ENCODE measurements at places on chromosomes 6 and 20.

DNA sequence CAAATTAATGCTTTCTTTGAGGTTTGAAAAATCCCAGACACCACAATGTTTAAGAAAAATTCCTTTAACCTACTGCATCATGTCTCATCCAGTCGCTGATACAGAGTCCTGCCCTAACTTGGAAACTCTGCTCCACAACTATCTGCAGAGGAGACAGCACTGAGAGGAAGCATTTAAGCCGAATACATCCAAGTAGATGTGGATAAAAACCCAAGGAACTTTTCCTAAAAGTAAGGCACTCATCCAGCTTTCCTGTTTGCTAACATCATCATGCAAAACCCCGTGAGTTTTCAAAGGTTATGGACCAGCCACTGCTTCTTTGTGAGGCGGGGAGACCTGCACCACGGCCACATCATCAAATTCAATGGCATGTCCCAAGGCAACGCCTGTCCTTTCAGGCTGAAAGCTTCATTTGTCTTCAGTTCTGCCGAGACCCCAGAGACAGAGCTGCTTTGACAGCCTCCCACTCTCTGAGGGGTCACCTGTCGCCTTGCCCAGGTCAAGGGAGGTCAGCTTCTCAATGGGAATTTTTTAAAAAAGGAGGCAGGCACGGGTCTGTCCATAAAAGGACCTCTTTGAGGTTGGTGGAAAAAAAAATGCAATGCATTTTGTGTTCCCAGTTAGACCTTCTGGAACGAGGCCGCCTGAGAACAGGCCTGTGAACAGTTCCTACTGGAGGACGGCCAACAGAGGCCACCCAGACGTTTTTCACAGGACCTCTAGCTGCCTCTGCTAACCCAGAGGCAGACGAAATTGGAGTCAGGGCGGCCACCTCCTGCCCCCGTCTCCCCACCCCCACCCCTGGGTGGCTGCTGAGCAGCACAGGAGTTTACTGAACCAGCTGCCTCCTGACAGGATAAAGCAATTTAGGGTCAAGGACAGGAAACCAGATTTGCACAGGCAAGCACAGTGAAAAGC lies 142.5 kb upstream of the HDDC2 start:
- DNase-seq = no peak

DNA sequence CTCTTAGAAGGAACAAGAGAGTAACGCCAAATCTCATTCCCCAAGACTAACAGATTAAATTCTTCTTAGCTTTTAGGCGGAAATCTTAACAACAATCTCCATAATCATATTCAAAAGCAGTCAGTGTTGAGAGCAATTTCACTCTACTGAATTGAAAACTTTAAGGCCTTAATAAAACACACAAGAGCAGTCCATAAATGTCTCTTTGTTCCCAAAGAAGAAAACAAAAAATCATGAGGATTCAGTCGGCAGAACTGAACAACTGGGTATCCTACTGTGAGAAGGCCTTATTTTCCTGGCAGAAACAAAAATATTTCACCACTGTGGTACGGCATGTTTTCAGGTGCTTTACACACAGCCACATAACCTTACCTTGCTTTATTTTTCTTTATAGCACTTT lies 14.4 kb downstream of the ABHD12 start:
- no peak for DNase-seq

- DNase-seq = peak; percentile 12
These were observed 593 bp downstream of the MMP24 start for GRCh38 chr20:35226884-35227681.

DNA sequence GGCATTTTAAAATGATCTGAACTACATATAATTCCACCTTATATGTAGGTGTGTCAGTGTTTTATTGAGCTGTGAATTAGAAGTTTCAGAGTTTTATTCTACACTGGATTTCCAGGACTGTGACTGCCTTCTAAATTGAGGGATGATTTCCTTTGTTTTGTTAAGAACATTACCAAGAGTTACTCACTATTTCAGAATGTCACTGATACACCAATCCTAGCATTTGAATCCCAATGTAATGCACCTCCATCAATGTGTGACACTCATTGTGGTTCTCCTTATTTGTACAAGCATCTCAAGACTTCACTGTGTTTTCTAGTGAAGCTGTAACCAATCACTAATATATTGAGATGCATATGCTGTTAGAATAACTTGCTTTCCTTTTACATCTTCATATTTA lies 86.8 kb downstream of the PLCB1 start:
- no peak for DNase-seq

DNA sequence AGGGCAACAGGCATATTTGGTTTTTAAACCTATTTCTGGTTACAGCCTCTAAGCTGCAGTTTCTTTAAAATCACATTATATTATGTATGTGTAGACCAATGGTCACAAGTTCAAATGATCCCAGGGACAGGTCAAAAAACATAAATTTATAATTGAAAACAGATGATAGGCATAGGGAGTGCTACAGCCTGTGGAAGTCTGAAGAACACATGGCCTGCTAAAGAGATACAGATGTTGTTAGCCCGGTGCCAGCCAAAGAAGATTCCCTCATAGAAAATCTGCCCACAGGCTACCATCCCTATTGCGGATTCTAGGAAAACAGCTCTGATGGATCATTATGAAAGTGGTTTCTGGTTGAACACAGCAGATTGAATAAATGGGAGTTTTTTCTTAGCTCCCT lies 65.3 kb downstream of the NRSN1 start:
- DNase-seq = no peak

GRCh38 chr6:37319856-37320480 lies 33.8 kb upstream of the RNF8 start:
- no peak for DNase-seq

- DNase-seq = peak; percentile 77
These were observed 569.6 kb upstream of the GJE1 start for GRCh38 chr6:141562851-141563763.

GRCh38 chr6:138680085-138680484 lies 93.5 kb upstream of the CCDC28A start:
- DNase-seq = no peak

DNA sequence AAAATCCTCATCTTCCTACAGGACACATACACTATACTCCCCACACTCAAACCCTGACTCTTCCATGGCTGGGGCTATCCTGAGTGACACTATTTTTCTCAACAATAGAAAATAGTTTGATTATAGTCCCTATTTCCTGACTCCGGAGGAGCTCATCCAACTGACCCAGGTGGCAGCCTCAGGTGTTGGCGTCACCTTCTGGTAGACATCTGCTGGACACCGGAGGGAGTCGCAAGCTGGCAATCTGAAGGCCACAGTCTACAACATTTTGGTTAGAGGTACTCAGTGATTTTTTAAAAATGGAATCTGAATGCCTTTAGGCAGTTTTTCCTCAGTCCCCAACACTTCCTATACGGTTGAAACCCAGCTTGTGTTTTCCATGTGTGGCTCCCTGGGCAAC lies 32.2 kb upstream of the OCSTAMP start:
- DNase-seq = no peak

DNA sequence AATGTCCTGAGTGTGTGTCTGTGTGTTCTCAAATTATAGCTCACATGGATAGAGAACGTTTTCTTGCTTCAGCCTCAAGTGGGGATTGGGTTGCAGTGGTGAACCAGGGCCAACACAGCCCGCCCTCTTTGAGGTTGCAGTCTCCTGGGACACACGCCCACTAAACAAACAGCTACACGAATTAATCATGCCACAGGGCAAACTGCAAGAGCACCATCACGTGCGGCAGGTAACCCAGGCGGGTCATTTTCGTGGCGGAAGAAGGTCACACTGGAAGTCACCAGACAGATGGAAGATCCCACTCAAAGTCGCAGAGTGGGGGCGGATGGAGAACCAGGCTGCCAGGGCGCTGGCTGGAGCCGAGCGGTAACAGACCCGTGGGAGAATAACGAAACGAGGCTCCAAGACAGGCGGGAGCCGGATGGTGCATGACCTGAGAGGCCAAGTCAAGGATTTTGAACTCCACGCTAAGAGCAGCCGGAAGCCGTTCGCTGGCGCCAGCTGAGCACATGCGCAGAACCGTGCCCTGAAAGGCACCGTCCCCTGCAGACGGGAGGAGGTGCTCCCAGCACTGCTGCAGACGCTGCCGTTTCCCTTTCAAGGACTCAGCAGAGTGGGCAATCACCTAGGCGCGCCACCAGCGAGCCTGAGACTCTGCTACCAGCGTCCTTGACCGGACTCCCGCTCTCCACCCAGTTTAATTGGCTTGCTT lies 10.7 kb downstream of the DLL1 start:
- peak; percentile 46 for DNase-seq

GRCh38 chr20:6605055-6605935 lies 162.2 kb upstream of the BMP2 start:
- DNase-seq = no peak

DNA sequence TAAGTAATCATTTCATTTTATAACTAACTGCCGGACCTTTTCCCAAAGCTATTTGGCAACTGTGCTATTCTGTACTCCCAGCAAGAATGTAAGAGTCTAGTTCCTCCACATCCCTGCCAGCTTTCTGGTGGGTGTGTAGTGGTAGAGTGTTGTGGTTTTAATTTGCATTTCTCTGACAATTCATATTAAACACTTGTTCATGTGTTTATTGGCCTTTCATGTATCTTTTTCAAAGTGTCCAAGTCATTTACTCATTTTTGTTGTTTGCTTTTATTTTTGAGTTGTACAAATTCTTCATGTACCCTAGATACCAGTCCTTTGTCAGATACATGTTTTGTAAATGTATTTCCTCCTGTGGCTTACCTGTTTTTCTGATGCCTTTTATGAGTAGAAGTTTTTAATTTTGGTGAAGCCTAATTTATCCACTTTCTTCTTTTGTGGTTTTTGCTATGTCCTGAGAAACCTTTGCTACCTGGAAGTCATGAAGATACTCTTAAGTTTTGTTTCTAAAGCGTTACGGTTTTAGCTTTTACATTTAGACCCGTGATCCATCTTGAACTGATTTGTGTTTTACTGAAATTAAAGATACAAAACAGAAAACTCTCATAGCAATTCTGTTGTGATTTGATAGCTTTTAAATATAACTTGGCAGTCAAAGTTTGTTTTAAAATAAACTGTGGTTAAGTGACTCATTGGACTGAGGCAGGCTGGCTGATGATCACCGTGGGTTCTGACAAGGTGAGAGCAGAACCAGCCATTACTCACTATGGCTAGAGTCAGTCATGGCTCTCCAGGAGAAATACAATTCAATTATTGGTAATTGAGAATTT lies 8.0 kb downstream of the MYLIP start:
- no peak for DNase-seq

GRCh38 chr6:132231121-132231884 lies 170.0 kb downstream of the MOXD1 start:
- no peak for DNase-seq

GRCh38 chr6:132365281-132365907 lies 35.9 kb downstream of the MOXD1 start:
- DNase-seq = peak; percentile 77

DNA sequence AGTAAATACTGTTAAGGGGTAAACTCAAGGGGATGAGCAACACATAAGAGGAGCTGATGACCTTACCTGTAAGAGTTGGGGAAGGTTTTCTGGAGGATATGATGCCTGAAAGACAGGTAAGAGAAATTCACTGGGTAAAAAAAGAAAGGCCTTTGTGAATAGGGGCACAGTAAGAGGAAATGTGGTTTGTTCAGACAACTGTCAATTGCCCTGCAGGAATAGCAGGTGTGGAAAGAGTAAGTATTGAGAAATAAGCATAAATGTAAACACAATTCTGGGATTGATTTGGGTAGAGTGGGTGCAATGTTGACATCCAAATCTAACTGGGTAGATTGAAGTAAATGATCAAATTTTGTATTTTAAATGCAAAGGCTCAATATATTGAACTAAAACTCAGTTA lies 670.0 kb downstream of the DHX35 start:
- DNase-seq = no peak

GRCh38 chr6:219019-219570 lies 73.2 kb upstream of the DUSP22 start:
- no peak for DNase-seq

DNA sequence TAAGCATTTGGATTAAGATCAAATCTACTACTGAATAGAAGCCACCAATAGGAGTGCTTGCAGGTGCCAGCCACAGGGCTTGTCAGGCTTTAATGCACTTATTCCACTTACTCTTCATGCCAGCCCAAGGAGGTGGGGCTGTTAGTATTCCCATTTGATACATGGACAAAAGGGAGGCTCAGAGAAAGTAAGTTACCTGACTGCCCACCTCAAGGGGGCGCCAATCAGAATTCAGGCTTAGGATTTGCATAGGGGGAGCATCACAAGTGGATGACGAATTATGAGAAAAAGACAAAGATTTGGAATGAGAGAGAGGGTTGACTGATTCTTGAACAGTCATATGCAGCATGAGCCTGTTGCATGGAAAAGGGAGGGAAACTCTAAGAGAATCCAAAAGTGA lies 188.4 kb upstream of the TSHZ2 start:
- no peak for DNase-seq

- DNase-seq = no peak
These were observed 6.8 kb downstream of the C6orf52 start for GRCh38 chr6:10687582-10687981.

DNA sequence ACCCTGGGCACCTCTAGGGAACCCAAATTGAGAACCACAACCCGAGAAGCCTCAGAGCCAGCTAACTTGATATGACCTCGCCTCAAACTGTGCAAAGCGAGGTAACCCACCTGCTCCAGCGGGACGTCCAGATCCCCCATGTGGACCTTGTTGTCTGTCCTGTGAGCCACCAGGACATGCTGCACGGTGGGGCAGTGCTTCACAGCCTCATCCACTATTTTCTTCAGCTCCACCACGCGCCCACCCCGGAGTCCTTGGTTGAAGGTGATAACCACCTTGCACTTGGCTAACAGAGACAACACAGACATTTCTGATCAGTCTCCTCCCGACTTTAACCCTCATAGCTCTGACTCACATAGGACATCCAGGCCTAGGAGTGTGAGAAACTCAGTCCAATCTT lies 30.8 kb upstream of the APMAP start:
- no peak for DNase-seq

DNA sequence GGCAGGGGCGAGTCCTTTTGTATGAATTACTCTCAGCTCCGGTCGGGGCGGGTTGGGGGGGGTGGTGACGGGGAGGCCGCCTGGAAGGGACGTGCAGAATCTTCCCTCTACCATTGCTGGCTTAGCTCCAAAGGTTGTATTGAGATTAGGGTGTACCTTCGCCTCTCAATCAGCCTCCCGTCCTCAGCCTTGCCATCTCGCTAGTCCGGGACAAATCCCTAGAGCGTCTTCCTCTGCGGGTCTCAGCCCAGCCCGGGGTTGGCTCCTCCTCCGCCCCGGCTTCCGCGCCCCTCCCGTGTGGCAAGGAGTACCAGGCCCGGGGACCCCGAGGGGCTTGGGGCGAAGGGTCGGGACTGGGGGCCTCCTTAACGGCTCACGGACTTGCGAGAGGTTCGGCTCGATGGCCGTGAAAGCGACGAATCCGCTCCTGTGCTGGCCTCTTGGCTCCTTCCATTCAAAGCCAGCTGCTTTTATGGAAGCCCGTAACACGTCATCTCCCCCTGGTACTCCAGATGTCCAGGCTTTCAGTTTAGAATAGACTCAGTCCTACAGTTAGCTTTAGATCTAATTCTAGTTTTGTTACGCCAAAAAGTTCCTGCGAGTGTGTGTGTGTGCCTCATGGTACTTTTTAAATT lies 636 bp upstream of the EEF1A1 start:
- DNase-seq = peak; percentile 69
